ENCODE measurements at places on chromosomes 1 and 21.

GRCh38 chr1:14590411-14591180 lies 7.9 kb upstream of the KAZN start:
- DNase-seq: no peak

DNA sequence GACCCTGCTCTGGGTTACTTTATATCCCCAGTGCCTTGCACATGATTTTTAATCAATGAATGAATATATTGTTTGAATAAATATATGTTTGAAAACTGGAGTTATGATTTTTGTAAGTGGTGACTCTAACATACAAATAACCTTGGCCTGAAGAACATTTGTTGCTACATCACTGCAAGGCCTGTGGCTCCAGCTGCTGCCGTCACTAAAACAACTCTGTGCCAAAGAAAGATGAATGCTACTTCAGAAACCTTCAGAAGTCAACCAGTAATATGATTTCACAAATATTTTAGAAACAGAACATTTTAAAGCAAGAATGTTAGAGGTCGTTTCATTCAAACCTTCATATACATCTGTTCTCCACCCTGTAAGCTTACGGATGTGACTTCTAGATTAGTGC lies 60.6 kb upstream of the SEC16B start:
- no peak for DNase-seq

DNA sequence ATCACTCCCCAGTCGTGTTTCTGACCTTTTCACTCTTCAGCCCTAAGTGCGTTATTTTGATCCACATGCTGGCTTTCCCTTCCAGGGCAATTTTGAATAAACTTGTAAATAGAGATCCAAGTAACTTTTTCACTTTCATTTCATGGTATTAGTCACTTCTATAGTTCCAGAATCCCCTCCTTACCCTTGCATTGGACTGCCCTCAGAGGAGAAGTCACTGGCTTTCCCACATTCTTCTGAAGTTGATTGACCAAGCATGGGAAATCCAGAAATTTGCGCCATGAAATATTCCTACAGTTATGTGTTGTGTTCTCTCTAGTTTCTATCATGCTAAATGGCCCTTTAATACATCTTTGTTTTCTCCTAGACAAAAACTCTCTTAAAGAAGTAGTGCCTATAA lies 177.3 kb upstream of the GORAB start:
- no peak for DNase-seq

GRCh38 chr1:46772571-46772970 lies 26.3 kb upstream of the CYP4B1 start:
- DNase-seq: no peak

- no peak for DNase-seq
Observed at GRCh38 chr1:100611086-100611485, 73.1 kb downstream of the GPR88 start.

GRCh38 chr1:37670133-37670532 lies 22.2 kb upstream of the CDCA8 start:
- DNase-seq: no peak

Measured in activated CD4-positive, alpha-beta T cell treated with anti-CD3 and anti-CD28 coated beads for 24 hours (primary cell).